Astrocyte of the cerebellum (primary cell): ENCODE measurements at places on chromosomes 3 and 15.

DNA sequence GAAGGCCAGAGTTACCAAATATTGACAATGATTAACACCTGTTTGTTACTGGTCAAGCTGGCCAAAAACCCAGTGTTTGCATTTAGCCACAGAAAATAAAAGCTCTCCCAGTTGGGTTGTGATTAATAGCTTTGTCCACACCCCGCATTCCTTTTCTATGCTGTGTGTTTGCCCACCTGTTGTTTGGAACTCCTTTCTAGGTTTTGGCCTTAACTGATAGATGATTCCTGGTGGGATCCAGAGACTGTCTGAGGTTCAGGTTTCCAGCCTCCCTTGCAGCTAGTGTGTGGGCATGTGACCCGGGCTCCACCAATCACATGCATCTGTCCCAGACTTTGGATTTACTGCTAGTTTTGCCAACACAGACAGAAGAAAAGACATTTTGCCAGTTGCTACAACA, 83.8 kb downstream of the PTPRG start:
- no peak for DNase-seq

DNA sequence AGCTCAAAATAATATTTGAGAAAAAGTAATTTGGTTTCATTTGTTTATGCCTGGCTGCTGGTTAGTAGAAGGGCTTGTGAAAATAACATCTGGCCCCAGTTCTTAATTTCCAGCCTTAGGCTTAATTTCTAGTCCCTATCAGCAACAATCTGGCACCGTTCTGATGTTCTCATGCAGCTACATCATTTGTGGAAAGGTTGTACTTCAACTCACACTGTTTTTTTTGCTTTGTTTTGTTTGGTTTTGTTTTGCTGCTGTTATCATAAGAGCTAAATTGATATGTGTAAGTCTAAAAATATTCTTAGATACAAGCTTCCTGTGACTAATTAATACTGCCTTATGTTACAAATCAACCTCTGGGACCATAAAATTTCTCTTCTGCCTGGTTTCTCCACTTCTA, 8.9 kb downstream of the CPA3 start:
- no peak for DNase-seq

DNA sequence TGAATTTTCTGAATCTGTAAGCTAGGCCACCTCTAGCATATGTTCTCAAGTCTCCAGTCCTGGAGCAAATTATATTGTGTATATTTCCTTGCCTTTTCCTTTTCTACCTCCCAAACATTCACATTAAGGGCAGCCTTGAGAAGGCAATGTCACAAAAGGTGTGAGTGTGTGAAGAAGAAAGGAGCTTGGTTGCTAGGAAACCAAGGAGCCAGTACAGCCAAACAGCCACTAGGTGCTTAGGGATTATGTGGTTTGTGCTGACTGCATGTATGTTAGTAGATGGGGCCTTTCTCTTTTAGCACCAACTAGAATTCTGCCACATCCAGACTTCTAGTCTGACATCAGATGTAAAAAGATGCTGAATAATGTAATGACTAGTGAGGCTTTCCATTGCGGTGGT, 118.8 kb upstream of the DAZL start:
- DNase-seq: no peak

- no peak for DNase-seq
Measured at GRCh38 chr15:37586976-37587375, 347.5 kb upstream of the TMCO5A start.
